ENCODE measurements at places on chromosomes 11 and 22.

DNA sequence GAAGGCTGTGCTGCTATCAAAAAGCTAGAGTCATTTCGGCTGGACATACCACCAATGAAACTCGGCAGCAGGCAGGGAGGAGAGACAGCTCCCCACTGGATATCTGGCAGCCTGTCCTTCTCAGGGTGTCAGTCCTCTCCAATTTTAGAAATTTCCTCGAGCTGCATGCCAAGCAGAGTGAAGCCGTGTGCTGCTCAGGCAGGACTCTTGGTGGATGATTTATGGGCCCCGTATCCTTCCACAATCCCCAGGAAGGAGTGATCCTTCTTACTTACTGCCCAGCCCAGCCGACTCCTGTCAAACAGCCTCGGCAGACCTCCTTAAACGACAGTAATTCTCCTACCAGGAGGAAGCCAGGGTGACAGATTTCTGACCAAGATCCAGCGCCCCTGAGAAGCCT, 410.4 kb downstream of the TENM4 start:
- no peak for DNase-seq

DNA sequence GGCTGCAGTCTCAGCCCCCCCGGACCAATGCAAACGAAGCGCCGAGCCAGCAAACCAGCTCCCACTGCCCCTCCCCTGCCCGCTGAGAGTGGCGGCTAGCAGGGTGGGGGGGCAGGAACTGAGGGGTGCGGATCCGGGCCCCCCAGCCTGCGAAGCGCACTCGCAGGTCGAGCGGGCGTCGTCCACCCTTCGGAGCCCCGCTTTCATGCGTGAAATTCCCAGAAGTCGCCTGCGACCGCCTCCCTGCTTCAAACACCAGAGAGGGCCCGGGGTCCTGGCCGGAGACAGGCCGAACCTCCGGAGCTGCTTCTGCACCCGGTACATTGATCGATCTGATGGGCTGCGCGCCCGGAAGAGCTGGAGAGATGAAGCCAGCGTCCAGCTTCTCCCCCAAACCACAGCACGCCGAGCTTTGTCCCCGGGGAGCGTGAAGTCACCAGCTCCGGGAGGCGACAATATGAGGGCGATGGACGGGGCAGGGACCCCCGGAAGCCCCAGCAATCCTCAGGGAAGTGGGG, 646 bp upstream of the PATZ1 start:
- peak; percentile 38 for DNase-seq

GRCh38 chr11:24748261-24748660, 251.4 kb downstream of the LUZP2 start:
- no peak for DNase-seq

- DNase-seq = no peak
Measured at GRCh38 chr22:20089977-20090729, 10.1 kb downstream of the DGCR8 start.

DNA sequence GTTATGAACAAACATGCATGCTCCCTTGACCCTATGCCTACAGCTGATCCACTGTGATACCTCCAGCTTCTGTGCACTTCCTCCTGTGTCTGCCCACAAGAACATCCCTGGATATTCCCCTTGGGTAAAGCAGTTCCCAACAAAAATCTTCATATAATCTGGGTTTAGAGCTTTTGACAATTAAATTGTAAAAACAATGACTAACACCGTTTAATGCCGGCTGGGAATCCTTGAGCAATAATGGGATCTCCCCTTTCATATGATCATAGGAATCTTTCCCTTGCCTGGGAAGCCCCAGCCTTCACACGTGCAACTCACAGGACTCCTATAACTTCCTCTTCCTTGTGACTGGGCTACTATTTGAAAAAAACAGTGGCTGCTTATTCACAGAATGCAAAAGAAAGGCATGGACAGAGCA, 6.3 kb upstream of the ZC3H12C start:
- DNase-seq = no peak

GRCh38 chr11:125224391-125225021, 60.0 kb downstream of the PKNOX2 start:
- peak; percentile 10 for DNase-seq

DNA sequence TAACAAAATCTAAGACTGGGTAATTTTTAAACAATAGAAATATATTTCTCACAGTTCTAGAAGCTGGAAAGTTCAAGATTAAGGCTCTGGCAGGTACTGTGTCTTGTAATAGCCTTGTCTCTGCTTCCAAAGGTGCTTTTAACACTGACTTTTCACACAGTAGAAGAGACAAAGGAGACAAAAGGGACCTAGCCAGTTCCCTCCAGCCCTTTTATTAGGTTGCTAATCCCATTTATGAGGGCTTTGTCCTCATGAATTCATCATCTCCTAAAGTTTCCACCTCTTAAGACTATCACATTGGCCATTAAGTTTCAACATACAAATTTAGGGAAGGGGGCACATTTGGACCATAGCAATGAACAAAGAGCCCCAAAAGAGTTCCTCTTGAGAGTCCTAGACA, 40.7 kb downstream of the FAM181B start:
- no peak for DNase-seq

GRCh38 chr22:35587447-35587870, 29.7 kb downstream of the MB start:
- DNase-seq = no peak

All from HTR-8/SVneo (cell line).